ENCODE measurements at places on chromosomes 4 and X. TPM values are rescaled to one million over a fixed set of nuclear protein-coding genes. Genes with fewer than 3 reads are reported as not detected.

The KCND1 gene
- total RNA-seq, result 0.99 TPM

DNA sequence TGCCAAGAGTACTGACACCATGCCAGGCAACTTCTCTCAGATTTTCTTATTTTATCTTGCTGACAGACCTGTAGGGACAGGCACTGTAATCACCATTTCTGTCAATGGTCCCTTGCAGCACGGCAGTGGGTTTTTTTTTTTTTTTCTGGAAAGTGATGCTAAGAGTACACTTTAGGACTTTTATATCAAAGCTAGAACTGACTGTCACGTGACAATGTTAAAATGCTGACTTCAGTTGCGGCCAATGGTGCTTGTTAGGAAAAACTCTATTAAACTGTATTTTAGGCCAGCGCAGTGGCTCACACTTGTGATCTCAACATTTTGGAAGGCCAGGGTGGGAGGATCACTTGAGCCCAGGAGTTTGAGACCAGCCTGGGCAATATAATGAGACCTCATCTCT lies 12.3 kb upstream of the SCOC start:
- DNase-seq, result no peak

DNA sequence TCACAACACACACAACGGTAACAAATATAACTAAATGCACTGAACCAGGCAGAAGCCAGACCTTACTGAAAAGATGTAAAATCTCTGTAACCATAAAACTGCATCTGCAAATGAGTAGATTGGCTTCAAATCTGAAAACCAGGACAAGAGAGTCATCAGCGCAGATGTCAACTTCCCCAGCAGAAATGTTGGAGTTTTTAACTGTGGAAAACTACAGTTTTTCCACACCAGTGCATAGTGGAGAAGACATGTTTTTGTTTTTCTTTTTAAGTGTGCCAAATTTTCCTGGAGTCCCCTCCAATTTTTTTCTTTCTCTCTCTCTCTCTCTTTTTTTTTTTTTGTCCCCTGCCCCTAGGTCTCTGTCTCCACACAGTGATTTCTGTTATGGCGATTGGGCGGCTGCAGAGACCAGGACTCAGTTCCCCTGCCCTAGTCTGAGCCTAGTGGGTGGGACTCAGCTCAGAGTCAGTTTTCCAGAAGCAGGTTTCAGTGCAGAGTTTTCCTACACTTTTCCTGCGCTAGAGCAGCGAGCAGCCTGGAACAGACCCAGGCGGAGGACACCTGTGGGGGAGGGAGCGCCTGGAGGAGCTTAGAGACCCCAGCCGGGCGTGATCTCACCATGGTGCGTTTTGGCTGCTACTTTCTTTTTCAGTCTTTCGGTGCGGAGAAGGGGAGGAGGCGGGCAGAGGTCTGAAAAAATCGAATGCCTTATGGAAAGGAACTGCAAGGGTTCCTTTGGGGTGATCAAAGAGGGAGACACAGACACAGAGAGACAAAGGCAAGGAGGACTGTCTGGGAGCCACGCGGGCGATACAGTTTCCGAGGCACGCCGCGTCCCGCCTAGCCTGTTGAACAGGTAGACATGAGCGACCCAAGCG lies at the start of gene GUCY1A1:
GUCY1A1 (plus strand) TSS at position 505 of the 878 bp plus-strand sequence. CDS start 30,020 bp downstream, outside the sequence.
- peak; percentile 26 for DNase-seq

GRCh38 chr4:5366421-5366820 lies 315.1 kb downstream of the STK32B start:
- no peak for DNase-seq

DNA sequence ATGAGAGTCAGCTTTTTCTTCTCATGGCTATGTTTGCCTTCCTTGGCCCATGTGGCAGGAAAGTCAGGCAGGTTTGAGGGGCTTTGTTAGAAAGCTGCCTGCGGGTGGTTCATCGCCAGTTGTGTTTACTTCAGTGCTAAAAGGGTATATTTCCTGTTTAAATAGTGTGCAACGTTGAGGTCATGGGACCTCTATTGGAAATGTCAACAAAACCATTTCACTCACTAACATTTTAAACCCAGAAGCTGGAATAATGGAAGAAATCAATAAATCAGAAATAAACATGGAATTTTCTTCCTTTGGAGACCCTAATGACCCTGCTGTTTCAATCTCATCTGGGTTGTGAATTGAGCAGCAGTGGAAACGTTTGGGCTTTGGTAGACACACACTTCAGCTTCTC lies 185.8 kb downstream of the ANKRD50 start:
- no peak for DNase-seq

GRCh38 chrX:131331152-131331551 lies 42.0 kb upstream of the IGSF1 start:
- no peak for DNase-seq

DNA sequence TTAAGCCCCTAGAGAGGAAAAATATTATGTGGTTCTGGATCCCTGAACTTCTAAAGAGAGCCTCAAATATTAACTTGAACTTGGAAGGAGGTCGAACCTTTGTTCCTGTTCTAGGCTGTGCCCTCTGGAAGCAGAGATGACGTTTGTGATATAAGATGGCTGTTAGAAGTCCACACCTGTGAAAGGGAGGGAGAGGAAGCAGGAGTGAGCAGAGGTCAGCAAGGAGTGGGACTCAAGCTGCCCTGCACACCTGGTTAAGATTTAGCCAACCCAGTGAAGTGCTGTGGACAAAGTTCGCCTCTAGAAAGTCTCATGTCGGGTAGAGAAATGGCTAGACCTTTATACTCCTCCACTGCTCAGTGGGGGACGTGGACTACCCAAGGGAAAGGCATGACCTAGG lies 566.2 kb downstream of the MID1IP1 start:
- no peak for DNase-seq

GRCh38 chr4:179709961-179710624 lies 2267.9 kb upstream of the AGA start:
- DNase-seq, result no peak
